ENCODE measurements at places on chromosomes 2 and 18. TPM values are rescaled to one million over a fixed set of nuclear protein-coding genes. Genes with fewer than 3 reads are reported as not detected.
A peak's percentile ranks its signal among the peaks of the same experiment; 100 is the strongest.

DNA sequence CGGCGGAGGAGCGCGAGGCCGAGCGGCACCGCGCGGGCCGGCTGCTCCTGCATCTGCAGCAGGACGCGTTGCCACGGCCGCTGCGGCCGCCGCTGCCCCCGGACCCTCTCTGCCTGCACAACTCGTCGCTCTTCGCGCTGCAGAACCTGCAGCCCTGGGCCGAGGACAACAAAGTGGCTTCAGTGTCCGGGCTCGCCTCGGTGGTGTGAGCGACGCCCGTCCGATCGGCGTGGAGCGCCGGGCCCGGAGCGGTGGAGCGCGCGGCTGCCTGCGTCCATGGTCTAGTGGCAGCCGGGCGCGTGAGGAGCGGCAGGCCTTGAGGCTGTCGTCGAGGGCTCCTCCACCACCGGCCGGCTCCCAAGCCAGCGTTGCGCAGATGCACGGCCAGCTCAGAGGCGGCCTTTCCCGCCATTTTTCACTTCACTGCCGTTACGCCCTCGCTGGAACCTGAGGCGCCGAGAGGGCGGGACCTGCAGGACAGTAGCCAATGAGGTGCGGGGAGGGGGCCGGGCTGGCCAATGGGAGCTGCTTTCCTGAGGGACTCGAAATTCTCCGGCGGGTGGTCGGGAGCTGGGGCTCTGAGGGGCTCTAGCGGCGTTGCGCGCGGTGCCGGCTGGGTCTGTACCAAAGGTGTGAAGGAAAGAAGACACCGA, 1.9 kb downstream of the TLX2 start:
- peak; percentile 82 for ATAC-seq

GRCh38 chr2:234611209-234611608, 114.3 kb upstream of the ARL4C start:
- ATAC-seq, result no peak

The PTH2R gene
- total RNA-seq, result 0.27 TPM

GRCh38 chr18:35158728-35159450, 81.9 kb upstream of the ZNF397 start:
- ATAC-seq, result peak; percentile 12

The RAX gene
- not detected for total RNA-seq

DNA sequence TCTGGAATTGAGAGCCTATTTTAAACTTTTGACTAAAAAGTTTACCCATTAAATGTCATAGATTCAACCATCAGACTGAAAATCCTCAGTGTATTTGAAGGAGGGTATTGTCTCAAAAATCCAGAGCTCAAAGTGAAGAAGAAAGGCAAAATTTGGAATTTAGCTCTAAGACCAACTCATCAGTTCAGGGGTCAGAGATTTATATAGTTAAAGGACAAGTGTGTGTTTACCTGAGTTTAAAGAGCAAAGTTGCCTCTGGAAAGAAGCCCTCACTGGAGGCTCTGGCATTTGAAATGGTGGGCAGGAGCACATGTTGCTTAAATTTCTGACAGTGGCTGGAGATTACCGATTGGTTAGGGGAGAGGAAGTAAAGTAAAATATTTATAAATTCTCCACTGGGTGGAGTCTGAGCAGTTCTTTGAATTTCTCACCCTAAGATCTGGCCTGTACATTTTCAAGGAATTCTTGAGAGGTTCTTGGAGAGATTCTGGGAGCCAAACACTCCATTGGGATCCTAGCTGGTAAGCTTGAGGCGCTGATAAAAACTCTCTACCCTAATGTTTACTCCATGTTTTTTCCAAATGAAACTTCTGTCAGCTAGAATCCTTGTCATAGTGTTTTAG, at the start of gene KYNU:
KYNU (plus strand) TSS at position 449 of the 623 bp plus-strand sequence. CDS start 7,704 bp downstream, outside the sequence.
- ATAC-seq, result no peak

- ATAC-seq, result no peak
Measured at GRCh38 chr2:215020283-215020682, 118.1 kb downstream of the ABCA12 start.

The RMDN2 gene
- total RNA-seq, result 13.9 TPM

Measured in motor neuron (in vitro differentiated cells).